Fibroblast of the conjunctiva (primary cell): ENCODE measurements at places on chromosomes 2 and 18.

DNA sequence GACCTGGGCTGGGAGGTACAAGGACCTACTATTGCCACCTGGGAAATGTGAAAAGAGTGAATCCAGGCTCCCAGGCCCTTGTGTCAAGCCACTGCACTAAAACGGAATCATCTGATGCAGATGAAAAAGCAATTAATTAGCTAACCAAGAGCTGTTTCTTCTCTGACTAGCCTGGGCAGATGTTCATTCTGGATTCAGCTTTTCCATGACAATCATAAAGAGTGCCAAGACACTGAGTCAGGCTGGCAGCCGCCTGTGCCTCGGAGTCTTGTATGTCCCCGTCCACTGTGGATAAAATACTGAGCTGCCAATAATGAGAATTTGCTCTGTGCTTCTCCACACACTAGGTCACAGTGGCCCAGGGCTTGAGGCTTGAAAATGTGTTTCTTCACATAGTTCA is 21.7 kb upstream of the LCLAT1 start:
- DNase-seq: no peak

- no peak for DNase-seq
Measured at GRCh38 chr2:160411167-160411566, 82.4 kb downstream of the RBMS1 start.

- DNase-seq: no peak
Measured at GRCh38 chr2:28268386-28268785, 124.3 kb upstream of the FOSL2 start.

DNA sequence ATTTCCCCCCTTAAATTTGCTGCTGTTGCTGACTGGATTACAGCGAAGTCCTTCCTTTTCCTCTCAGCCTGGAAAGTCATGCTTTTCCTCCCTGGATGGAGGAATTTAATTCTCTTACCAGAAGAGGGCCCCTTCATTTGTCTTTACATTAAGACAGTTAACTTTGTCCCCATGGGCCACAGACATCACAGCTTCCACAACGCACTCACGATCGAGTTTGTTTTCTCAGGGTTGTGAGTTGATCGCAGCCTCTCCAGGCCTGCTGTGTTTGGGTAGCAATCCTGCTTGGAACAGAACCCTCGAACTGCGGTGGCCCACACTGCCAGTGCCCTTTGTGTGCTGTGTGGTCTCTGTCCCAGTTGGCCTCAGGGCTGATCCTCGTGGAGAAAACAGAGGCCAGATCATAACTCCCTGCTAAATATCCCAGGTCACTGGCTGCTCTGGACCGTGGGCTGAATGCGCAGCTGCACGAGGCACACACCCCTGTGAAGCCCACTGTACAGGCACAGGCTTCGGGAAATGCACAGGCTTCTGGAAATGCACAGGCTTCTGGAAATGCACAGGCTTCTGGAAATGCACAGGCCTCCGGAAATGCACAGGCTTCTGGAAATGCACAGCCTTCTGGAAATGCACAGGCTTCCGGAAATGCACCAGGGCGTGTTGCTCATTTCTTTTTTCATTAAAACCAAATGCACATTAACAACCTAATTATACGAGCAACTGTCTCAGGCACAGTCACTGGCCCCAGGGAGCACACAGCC is 2.2 kb upstream of the PDIA6 start:
- DNase-seq: no peak

DNA sequence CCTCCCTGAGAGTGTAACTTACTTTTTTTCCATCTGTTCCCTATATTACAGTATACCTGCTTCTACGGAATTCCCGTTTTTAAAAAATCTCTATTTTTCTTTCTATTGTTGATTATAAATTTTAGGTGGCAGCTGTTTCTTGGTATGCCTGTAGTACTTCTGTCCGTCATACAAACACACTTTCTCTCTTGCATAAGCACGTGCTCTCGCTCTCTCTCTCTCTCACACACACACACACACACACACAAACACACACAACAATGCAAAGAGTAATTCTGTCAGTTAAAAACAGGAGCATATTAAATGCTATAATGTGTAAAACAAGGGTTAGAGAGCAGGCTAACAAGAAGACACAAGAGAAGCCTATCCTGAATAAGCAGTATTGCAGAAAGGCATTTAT is 140.5 kb downstream of the THADA start:
- no peak for DNase-seq

DNA sequence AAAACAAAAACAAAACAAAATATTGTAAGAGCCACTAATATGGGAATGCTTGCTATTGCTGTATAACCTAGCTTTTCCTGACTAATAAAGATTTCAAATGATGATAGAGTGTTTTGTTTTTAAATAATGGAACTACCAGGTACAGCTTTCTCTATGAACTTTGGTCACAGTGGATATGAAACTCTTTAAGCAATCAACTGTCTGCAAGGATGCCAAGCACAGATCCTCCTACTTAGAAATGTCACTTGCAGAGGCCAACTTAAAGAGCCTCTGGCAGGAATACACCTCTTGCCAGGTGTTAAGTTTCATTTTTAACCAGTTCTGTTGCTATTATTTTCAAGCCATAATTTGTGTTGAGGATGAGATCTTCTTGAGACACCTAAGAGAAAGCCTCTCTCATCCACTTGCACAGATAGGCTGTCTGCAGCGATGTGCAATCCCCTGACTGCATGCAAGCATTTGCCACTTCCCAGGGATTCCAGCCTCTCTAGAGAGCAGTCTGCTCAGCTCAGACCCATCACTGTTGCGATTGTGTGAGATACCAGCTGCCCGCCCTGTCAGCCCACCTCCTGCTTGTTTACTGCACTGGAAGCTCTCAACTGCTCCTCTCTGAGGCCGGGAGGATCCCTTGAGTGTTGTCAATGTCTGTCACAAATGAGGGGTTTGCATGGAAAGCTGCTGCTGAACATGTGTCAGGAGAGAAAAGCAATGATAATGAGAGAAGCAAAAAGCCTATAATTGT is 86.1 kb upstream of the SCG2 start:
- no peak for DNase-seq

DNA sequence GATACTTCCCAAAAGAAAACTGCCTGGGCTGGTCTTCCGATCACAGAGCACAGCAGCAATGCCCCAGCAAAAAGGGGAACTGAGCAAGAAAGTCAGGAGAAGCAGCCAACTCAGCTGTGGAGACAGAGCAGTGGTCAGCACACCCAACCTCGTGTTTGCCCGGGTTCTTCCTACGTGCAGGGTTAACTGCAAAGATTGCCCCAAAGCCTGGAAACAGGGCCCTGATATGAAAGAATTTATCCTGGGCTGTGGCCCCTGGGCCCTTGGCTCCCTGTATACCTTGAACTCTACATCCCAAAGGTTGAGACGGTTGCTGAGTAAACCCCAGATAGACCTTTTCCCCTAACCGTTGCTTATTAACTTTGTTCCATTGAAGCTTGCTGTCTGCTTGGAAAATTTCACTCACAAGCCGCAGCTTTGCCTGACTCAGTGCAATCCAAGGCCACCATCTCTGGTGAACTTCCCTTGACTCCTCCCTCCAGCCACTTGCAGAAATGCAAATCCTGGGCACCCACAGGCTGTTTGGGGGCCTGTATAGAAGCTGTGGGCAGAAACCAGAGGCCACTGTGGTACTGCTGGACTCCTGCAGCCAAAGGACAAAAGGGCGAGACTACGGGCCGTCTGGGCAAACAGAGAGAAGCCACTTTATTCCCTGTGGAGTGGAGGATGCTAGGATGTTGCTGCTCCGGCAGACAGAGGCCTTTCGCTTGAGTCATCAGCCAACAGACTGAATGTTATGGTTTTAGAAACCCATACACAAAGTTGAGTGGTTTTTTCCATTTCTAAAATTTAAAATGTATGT is 18.2 kb downstream of the NRP2 start:
- DNase-seq: no peak

GRCh38 chr18:53527365-53527764 is 697.1 kb downstream of the MBD2 start:
- no peak for DNase-seq

- DNase-seq: no peak
Measured at GRCh38 chr2:97769711-97770110, 56.3 kb downstream of the ZAP70 start.

DNA sequence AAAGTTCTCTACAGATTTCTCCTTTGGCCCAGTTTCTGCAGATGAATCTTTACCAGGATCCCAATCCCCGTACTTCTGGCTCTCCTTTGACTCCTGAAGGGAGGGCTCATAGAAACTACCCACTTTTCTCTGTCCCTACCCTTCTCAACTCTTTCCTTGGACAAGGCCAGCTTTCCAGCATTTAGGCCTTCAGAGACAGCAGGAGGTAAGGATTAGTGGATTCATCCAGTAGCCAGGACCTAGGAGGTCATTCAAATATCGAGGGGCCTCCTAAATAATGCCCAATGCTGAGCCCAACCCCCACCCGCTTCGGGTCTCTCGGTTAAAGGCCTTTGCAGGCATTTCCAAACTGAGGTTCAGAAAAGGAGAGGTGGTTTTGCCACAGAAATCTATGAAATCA is 4.8 kb upstream of the ZNF532 start:
- no peak for DNase-seq

GRCh38 chr2:20568501-20569463 is 82.1 kb downstream of the HS1BP3 start:
- DNase-seq: no peak

GRCh38 chr2:218856167-218856895 is 3.3 kb upstream of the WNT6 start:
- DNase-seq: no peak

DNA sequence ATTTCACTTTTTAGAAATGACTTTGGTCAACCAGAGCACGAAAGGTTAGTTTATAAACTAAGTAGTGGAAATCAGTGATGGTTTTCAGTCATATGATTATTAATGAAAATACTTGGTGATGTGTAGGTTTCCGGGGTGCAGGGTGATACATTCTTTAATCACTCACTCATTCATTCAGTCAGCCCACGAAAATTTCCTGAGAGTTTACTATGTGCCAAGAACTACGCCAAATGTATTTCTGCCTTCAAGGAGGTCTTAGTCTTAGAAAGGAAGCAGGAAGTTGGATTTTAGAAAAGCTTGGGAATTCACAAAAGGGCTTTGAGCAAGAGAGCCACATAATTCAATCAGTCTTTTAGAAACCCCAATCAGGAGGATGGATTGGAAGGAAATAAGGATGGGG is 543.6 kb downstream of the PLCL1 start:
- no peak for DNase-seq

DNA sequence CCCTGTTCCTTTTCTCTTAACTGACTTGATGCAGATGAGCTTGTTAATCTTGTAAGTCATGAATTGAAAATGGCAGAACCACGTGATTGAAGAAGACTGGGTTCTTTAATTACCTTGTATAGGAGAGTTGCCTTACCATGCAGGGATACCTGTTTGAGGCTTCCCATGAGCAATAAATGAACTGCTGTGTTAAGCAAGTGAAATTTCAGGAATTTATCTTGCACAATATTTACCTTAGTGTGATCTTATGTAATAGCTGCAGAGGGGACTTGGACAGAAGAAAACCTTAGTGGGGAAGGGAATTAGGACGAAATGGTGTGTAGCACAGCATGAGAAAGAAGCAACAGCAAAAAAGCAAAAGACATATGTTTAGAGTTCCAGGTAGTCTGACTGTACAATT is 384.0 kb upstream of the TMEFF2 start:
- no peak for DNase-seq

DNA sequence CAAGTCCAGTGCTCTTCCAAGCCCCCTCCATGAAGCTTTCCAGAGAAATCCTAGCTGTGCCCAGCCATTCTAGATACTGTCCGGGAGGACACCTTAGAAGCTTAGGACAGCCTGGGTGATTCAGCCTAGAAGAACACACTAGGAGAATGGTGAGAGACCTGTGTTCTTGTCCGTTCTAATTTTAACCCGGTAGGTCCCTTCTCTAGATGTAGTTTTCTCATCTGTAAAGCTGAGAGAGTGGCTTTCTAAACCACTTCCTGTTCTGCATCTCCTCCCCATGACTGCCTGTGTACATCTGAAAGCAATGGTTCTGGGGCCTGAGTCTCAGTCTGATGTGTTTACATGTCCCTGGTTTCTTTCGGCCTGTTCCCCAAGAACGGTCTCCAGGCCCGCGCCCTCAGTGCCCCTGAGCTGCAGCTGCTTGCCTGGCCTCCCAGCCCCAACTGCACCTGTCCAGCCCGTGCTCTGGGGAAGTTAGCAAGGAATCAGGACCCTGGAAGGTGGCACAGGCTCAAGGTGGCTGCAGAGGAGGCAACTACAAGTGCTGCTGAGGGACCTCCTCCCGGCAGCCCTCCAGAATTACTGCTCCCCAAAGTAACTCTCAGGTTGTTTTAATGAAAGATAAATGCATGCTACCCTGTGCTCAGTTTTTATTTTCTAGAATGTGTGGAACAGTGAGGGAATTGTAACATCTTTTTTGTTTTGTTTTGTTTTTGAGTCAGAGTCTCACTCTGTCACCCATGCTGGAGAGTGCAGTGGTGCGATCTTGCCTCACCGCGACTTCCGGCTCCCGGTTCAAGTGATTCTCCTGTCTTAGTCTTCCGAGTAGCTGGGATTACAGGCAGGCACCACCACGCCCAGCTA is 105.9 kb downstream of the LBH start:
- DNase-seq: no peak

GRCh38 chr18:11654736-11655605 is 34.1 kb upstream of the GNAL start:
- DNase-seq: peak; percentile 3

GRCh38 chr2:167940734-167941507 is 306.5 kb downstream of the STK39 start:
- no peak for DNase-seq

DNA sequence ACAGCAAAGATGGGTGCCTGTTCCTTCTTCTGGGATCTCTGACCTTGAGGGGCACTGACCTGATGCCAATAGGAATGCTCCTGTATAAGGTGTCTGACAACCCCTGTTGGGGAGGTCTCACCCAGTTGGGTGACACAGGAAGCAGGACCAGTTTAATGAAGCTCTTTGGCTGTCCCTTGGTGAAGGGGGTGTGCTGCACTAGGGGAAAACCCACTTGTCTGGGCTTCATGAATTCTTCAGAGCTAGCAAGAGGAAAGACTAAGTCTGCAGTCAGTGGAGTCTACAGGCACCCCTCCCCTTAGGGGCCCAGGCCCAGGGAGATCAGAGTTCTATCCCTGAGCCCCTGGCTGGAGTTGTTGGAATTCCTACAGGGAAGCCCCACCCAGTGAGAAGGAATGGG is 550.8 kb upstream of the CHAC2 start:
- no peak for DNase-seq

DNA sequence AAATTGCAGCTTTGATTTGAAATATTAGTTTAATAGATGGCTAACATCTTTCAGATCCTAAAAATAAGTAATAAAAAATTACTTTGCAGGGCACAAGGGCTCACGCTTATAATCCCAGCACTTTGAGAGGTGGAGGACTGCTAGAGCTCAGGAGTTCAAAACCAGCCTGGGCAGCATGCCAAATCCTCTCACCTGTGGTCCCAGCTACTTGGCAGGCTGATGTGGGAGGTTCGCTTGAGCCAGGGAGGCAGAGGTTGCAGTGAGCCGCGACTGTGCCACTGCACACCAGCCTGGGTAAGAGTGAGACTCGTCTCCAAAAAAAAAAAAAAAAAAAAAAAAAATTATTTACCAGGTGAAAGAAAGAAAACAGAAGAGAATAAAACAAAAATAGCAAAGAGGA is 449.8 kb downstream of the NRXN1 start:
- no peak for DNase-seq

DNA sequence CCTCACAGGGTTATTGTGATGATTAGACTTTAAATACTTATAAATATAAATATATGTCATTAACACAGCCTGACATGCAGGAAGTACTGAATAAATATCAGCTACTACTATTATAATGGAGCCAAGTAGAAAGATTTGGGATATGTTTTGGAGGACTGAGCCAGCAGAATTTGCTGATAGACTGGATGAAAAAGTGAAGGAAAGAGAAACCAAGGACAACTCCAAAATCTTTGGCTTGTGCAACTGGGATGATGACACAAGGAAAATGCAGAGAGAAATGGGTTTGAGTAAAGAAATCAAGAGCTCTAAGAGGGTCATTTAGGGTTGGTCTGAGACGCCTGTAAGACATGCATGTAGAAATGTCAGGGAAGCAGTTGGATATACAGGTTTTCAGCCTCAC is 15.6 kb downstream of the ADD2 start:
- DNase-seq: no peak
